ENCODE measurements at places on chromosomes 6 and 20.

- no peak for DNase-seq
Observed at GRCh38 chr20:50554694-50555579, 44.8 kb downstream of the PTPN1 start.

DNA sequence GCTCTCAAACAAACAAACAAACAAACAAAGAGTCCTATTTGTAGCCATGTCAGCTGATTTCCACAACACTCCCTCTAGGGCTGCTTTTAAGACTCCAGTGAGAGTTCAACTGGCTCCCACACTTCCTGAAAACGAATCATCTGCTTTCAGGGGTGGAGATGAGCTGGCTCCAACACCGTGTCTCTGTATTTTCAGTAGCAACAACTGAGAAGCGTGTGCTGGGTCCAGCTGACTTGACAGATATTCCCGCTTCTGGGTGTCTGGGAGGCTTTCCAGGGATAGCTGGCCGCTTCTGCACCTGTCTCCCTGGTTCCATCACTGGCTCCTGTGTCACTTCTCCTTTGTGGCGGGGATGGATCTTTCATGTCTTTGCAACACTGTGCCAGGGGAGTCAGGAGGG is 272.5 kb upstream of the SOX4 start:
- no peak for DNase-seq

GRCh38 chr6:42537536-42537935 is 26.3 kb upstream of the UBR2 start:
- no peak for DNase-seq

- DNase-seq: peak; percentile 71
Observed at GRCh38 chr6:33621711-33622388, 728 bp downstream of the ITPR3 start.

DNA sequence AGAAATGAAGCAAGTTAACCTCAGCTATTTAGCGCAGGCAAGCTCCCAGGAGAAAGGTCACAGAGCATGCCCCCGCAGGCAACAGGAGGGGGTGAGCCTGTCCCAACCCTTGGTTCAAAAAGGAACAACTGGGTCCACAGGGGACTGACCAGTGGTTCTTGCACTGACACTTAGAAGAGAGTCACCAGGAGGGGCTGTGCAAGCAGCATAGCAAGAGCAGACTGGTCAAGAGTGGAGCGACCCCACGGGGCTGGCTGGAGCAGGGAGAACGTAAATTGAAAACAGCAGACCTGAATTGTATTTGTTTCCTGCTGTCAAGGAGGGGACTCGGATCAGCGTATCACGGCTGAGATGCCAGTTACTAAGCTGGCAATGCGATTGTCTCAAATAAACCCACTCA is 32.8 kb downstream of the GABRR1 start:
- DNase-seq: no peak
